Effector CD8-positive, alpha-beta T cell (primary cell): ENCODE measurements at places on chromosomes 5 and 9.

- no peak for DNase-seq
Measured at GRCh38 chr9:75170898-75171360, 82.6 kb downstream of the OSTF1 start.

- no peak for DNase-seq
Measured at GRCh38 chr9:75918154-75918553, 27.7 kb downstream of the PCSK5 start.

GRCh38 chr5:164433106-164433870 is 927.9 kb downstream of the MAT2B start:
- DNase-seq = no peak

DNA sequence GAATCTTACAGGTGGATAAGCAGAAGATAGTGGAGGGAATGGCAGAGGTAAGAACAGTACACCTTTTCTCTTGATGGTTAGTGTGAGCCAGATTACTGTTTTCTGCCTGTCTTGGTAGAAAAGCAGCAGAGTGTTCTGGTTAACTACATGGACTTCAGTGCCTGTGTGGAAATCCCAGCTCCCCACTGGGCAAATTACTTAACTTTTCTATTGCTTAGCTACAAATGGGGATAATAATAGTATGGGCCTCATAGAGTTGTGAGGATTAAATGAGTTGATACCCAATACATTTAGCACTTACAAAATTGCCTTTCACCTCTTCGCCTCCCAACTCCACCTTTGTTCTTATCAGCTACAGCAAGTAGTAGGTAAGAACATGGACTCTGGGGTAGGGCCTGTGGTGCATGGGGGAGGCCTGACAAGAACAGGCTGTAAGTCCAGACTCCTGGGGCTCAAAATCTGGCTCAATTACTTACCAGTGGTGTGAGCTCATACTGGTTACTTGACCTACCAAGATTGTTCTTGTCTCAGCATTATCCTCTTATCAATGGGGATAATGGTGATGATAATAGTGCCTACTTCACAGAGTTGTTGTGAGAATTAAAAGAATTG is 125.1 kb downstream of the LIFR start:
- no peak for DNase-seq

DNA sequence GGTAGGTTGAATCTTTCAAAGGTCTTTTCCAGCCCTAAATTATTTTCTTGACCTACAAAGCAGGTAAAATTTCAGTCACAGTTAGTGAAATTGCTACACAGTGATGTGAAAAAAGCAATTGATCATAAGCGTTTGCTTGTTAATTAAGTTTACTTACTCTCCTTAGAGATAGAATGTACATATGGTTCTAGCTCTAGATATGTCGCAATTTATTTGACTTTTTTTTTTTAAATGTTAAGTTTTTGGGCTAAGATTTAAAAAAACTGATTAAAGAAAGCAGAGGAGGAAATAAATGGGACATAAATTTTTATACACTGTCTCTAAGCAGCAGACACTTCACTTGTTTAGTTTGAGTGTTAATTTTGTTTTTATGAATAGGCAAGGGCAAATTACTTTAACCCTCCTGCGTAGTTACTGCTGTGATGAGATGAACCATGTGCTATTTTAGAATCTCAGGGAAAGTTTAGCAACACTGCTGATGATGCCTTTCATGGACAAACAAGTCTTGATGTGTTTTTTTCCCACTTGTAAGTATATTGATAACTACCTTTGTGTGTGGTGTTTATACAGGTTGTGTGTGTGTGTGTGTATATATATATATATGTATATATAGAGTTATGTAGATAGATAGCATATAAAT is 38.3 kb upstream of the FAM120AOS start:
- no peak for DNase-seq

GRCh38 chr5:164809821-164810220 is 1304.4 kb downstream of the MAT2B start:
- no peak for DNase-seq
